ENCODE measurements at places on chromosomes 5 and 9. TPM values are rescaled to one million over a fixed set of nuclear protein-coding genes. Genes with fewer than 3 reads are reported as not detected.
A peak's percentile ranks its signal among the peaks of the same experiment; 100 is the strongest.

FAM169A gene
- 78.7 TPM for total RNA-seq

DNA sequence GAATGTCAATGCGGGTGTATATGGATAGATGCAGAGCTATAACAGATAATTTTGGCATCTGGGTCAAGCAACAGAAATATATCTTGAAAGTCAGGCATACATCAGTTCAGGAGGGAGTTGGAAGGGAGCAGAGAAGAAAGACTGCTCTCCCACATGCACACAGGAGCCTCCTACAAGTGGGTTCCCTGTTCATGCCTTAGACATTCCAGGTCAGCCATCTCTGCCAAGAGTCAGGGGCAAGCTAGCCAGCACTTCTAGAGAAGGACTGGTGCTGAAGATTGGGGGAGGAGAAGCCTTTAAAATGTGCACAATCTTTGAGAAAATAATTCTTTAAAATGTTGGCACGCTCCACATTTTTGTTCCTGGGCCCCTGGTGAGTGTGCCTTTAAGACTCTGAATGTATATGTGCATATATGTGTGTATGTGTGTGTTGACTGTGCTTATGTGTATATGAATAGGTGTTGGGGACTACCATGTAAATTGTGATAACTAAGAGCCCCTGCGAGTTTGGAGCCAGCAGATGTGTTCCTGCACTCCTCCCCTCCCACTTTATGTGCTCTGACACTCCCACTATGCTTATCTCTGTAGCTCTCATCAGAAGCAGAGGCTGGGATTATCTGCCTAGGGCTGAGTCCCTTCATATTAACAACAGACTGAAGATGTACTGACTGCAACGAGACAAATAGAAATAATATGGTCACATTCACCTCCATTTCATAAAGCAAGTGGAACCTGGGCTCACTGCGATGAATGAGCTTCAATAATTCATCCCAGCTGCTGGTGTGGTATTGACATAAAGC is 21.5 kb upstream of the DELE1 start:
- no peak for DNase-seq

PCDHGA12 gene
- total RNA-seq, result 3.5 TPM

GPSM1 gene
- 21.3 TPM for total RNA-seq

DNA sequence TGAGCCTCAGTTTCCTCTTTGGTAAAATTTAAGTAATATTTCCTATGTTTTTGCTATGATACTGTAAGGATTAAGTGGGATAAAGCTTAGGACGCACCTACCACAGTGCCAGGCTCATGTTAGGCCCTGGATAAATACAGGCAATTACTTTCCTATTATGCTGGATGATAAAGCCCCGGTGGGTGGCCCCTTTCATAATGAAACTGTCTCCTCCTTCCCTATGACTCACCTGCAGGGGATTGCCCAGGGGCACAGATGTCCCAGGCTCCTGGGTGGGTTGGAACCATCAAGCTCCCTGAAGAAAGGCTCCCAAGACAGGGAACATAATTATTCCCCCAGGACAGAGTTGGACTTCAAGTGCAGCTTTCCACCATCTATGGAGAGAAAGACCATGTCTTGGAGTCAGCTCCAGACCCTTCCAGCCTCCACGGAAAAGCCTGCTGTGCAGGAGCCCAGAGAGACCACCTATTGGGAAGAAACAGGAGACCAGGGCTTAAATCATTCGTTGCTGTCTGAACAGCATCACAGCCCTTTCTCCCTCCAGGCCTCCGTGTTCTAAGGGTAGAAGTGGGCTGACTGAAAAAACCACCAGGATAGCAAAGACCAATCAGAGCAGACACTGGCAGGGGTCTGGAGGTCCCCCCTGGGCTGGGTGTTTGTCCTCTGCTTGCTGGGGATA is 43.2 kb upstream of the FOXE1 start:
- peak; percentile 11 for DNase-seq

DNA sequence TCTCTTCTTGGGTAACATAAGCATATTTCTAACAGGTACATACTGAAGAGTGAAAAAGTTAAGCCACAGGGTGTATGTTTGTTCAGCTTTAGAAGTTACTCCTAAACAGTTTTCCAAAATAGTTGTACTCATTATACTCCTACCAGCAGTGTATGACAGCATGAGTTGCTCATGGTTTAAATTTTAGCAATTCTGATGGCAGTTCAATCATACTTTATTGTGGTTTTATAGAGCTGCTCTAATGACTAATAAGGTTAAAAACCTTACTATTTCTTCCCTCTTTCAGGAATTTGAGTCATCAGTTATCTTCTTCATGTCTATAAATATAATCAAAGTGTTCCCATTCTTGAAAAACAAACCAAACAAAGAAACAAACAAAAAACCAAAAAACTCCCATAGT is 81.5 kb downstream of the CAAP1 start:
- DNase-seq, result no peak

- no peak for DNase-seq
These were observed 179.7 kb upstream of the ISL1 start for GRCh38 chr5:51203598-51203997.

MEIKIN gene
- total RNA-seq, result not detected

- DNase-seq, result no peak
These were observed 529.2 kb downstream of the ANXA1 start for GRCh38 chr9:73680831-73681230.

DNA sequence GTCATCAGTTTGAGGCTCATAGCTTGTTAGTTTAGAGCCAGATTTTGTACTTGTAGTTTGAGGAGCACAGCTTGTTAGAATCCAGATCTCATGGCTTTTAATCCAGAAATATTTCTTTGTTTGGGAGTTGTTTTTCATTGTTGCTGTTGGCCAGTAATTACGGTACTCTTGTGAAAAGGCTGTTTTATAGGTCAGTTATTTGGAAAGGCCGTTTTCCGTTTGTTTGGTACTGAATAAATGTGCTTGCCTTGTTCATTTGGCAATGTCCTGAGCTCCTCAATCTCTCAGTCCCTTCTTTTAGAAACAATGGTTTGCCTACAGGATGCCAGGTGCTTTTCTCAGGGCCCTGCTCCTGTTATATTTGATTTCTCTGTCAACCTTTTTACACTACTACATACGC is 4.5 kb upstream of the MOB3B start:
- no peak for DNase-seq

DNA sequence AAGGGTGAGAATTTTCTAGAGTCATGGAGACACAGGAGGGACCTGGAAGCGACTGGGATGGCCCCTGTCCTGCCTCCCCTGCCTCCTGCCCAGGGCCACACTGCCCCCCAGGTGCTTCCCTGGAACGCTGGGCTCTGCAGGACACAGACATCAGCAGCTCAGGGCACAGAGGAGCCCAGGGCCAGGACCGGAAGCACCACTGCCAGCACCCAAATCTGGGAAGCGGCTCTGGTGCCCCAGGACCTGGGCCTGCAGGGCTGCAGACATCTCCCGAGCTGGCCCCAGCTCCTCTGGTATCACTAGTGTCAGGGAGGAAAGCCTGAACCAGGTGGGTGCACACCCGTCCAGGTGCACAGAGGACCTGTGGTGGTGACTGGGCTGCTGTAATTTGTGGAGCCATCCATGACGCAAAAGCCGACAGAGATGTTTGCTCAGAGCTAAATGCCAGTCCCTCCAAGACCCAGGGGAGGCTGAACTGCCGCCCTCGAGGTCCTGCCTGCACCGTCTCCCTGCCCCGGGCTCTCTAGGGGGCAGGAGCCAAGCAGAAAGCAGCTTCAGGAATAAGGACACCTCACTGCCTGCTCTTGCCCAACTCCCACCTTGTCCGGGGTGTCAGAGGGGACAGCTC is 46.0 kb upstream of the SIMC1 start:
- no peak for DNase-seq

- no peak for DNase-seq
These were observed 249.7 kb upstream of the TMEM161B start for GRCh38 chr5:88518131-88519016.

AJM1 gene
- 0.12 TPM for total RNA-seq

DNA sequence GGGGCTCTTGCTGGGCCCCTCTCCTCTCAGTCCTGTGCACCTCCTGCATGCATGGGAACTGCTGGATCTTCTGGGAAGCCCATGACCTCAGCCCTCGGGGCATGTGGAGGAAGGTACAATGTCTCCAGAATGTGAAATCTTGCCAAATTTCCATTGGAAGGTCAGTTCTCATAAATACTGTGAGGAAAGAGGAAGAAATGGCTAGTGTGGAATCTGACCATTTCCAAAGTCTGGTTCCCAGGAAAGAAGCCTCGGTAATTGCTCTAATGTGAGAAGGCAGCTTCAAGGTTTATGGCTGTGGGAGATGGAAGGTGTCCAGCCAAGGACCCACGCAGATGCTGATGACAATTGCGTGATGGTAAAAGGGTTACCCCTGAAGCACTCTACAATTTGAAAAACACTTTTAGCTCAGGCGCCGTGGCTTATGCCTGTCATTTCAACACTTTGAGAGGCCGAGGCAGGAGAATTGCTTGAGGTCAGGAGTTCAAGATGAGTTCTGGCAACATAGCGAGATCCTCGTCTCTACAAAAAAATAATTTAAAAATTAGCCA is 8.1 kb upstream of the IL17B start:
- DNase-seq, result no peak

KIF24 gene
- 4.4 TPM for total RNA-seq

- no peak for DNase-seq
These were observed 25.2 kb downstream of the AQP7 start for GRCh38 chr9:33377089-33377715.

DNA sequence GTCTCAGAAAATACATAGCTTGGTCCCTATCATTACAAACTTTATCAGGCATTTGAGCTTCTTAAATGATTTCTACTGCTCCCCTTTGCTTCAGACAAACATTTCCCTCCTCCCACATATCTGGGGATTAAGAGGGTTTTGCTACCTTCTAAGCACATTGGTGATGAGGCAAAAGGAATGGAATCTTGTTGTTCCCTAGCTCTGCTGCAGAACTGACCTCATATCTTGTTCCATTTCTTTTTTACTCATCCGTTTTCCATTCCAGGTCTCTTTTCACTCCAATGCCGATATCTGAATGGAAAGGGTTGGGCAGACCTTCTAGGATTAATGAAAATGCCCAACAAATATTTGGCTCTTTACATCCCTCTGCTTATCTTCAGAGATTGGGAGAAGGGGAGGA is 444.6 kb downstream of the ZNF608 start:
- no peak for DNase-seq

GRCh38 chr9:97502222-97502983 is 937 bp downstream of the TMOD1 start:
- DNase-seq, result peak; percentile 67

OXCT1 gene
- total RNA-seq, result 37.0 TPM

FRMPD1 gene
- total RNA-seq, result 0.12 TPM

GRCh38 chr9:35318741-35319140 is 156.9 kb downstream of the UNC13B start:
- no peak for DNase-seq

NNT gene
- 27.3 TPM for total RNA-seq

GLDC gene
- 133 TPM for total RNA-seq

DNA sequence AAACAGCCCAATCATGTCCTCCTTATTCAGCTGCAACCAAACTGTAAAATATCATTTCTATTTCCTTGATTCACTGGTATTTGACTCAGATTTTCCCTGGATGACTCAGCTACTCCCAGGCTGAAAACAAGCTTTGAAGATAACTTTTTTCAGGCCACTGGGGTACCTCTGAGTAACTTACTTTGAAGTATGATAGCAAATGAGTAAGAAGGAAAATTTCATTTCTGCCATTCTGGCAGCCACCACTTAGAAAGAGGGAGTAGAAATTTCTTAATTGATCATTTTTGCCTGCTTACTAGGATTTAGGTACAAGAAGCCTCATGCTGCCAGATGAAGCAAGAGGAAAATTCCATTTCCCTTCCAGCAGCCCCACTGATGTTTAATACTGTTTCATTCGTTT is 247.4 kb downstream of the PRELID2 start:
- DNase-seq, result no peak

GRCh38 chr9:134982311-134982710 is 64.6 kb upstream of the FCN1 start:
- no peak for DNase-seq

- DNase-seq, result no peak
These were observed 157.2 kb upstream of the PANK3 start for GRCh38 chr5:168736281-168736831.

- no peak for DNase-seq
These were observed 21.0 kb downstream of the GCNT4 start for GRCh38 chr5:75031366-75031765.

COL5A1 gene
- 13.1 TPM for total RNA-seq

- DNase-seq, result no peak
These were observed 756.2 kb downstream of the TLE1 start for GRCh38 chr9:80932947-80933780.

ZNF462 gene
- 101 TPM for total RNA-seq

GRCh38 chr9:135379540-135380267 is 99.9 kb upstream of the PPP1R26 start:
- DNase-seq, result no peak

DNA sequence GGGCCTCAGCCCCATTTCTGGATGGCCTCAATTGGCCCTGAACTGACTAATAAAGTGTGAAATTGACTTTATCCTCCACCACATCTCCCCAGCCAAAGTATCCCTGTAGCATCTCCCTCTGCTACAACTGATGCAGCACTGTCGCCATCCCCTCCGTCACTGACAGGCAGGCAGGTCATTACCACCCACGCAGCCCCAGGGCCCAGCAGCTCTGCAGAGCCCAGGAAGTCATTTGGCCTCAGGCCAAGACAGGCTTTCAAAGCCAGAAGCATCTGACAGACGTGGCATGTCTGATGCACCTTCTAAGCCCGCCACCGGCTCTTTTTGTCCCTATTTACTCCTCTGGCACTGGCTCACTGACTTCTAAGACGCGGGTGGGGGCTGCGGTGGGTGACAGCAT is 65.3 kb downstream of the ARHGEF37 start:
- no peak for DNase-seq

DNA sequence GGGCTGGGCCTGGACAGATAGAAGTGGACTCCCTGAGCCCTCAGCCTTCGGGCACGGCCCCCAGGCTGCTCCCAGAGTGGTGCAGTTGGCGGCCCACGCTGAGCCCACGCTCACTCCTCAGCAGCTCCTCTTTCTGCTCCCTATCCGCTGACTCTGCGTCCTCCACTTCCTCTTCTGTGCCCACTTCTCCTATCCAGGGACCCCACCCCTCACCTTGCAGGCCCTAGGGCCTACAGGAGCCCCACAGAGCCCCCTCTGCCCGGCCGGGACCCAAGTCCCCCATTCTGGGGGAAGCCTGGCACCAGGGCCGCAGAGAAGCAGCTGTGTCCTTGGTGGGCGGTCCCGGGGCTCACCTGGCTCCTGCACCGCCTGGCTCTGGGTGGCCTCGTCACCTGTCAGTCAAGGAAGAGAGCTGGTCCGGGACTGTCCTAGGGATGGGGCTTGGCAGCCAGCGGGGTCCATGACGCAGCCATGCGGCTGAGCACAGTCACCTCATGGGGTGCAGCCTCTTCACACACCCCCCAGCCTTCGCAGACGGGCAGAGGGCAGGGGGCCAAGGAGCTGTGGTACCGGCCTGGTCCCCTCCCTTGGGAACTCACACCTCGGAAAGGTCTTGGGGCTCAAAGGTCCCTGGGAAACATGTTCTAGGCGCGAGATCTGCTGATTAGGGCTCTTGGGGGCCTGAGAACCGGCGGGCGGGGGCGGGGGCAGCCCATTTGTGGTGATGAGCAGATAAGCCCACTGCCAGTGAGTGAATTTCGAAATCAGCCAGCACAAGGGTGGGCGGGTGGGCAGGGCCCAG is 5.4 kb upstream of the NRARP start:
- DNase-seq, result peak; percentile 84

STC2 gene
- total RNA-seq, result 160 TPM

Data from GM23338 (cell line).